ENCODE measurements at places on chromosomes 13 and 19. TPM values are rescaled to one million over a fixed set of nuclear protein-coding genes. Genes with fewer than 3 reads are reported as not detected.
A peak's percentile ranks its signal among the peaks of the same experiment; 100 is the strongest.

CCDC124 gene
- total RNA-seq = 241 TPM

NKPD1 gene
- not detected for total RNA-seq

PCCA gene
- 14.2 TPM for total RNA-seq

LILRA6 gene
- not detected for total RNA-seq

ZNF627 gene
- total RNA-seq = 33.2 TPM

ZNF358 gene
- 37.2 TPM for total RNA-seq

MAB21L1 gene
- total RNA-seq = 0.36 TPM

C3 gene
- 7.5 TPM for total RNA-seq

ZNF90 gene
- 0.99 TPM for total RNA-seq

CKAP2 gene
- total RNA-seq = 42.1 TPM

OR7C1 gene
- total RNA-seq = not detected

ZIC2 gene
- total RNA-seq = 5.2 TPM

CD320 gene
- 99.8 TPM for total RNA-seq

IGFLR1 gene
- 0.27 TPM for total RNA-seq

CEACAM4 gene
- total RNA-seq = not detected

IGFL3 gene
- not detected for total RNA-seq

GRCh38 chr13:33228648-33229445 lies 56.7 kb downstream of the STARD13 start:
- DNase-seq = peak; percentile 31

DNA sequence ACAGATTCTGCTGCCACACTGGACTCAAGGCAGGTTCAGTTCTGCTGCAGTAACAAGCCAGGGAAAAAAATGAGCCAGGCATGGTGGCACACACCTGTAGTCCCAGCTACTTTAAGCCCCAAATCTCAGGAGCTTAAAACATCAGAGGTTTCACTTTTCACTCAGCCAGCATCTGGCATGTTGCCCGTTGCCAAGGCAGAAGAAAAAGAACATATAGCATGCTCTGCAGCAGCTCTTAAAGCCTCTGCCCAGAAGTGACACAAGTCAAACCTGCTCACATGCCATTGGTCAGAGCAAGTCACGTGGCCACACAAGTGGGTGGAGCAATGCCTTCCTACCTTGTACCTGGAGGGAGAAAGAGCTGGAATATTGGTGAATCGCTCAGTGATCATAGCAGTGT lies 14.7 kb upstream of the ADGRE5 start:
- peak; percentile 75 for DNase-seq

DNA sequence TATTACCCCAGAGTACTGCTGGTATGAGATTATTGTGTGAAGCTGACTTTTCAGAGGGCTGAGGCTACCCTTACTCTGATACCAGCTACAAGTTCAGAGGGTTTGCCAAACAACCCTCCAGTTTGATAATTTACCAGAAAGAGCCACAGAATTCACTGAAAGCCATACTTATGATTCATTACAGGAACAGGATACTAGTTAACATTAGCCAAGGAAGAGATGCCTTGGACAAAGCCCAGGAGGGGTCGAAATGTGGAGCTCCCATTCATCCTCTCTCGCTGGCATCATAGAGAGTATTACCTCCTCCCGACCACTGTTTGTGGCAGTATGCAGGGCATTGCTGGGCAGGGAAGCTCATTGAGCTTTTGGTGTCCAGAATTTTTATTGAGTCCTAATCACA lies 364.3 kb downstream of the KCNRG start:
- no peak for DNase-seq

DNA sequence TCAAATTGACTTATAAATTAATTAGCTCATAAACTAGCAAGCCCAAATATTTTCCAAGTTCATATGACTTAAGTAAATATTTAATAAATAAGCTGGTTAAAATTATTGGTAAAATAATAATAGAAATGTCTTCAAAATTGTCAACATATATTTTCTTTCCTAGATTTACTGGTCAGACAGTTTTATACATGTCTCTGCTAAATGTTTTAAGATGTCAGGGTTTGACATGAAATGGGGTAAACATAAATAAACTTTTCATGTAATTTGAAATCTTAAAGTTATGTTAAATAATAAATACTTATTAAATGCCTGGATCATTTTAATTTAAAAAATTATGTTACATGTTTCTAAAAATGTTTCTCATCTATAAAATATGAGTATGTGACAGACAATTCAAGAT lies 18.3 kb upstream of the CYSLTR2 start:
- no peak for DNase-seq

- no peak for DNase-seq
Observed at GRCh38 chr19:50266041-50266440, 62.6 kb downstream of the MYH14 start.

GRCh38 chr13:50125554-50126262 lies 110.5 kb downstream of the KCNRG start:
- peak; percentile 94 for DNase-seq

GRCh38 chr19:54233941-54234340 lies 8.6 kb downstream of the LILRA6 start:
- DNase-seq = no peak

DNA sequence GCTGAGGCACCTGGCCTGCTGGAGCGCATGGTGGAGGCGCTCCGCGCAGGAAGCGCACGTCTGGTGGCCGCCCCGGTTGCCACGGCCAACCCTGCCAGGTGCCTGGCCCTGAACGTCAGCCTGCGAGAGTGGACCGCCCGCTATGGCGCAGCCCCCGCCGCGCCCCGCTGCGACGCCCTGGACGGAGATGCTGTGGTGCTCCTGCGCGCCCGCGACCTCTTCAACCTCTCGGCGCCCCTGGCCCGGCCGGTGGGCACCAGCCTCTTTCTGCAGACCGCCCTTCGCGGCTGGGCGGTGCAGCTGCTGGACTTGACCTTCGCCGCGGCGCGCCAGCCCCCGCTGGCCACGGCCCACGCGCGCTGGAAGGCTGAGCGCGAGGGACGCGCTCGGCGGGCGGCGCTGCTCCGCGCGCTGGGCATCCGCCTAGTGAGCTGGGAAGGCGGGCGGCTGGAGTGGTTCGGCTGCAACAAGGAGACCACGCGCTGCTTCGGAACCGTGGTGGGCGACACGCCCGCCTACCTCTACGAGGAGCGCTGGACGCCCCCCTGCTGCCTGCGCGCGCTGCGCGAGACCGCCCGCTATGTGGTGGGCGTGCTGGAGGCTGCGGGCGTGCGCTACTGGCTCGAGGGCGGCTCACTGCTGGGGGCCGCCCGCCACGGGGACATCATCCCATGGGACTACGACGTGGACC lies 9.7 kb upstream of the STRN4 start:
- DNase-seq = no peak

GRCh38 chr13:75153386-75153785 lies 328.6 kb downstream of the TBC1D4 start:
- DNase-seq = no peak

DNA sequence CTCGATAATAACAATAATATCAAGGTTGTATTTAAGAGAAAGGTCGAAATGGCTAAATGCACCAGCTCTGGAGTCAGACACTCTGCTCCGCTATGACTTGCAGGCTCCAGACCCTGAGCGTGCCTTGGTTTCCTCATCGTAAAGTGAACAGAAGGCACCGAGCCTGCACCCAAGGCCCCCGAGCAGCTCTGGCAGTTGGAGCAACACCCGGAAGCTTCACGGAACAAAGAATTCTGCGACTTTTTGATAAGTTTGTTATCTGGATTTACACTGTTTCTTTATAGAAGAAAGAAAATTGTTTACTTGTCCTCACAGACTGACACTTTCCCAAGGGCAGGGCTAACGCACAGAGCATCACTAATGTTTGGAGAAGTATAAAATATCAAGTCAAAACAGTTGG lies 4.4 kb downstream of the GRTP1 start:
- no peak for DNase-seq

DNA sequence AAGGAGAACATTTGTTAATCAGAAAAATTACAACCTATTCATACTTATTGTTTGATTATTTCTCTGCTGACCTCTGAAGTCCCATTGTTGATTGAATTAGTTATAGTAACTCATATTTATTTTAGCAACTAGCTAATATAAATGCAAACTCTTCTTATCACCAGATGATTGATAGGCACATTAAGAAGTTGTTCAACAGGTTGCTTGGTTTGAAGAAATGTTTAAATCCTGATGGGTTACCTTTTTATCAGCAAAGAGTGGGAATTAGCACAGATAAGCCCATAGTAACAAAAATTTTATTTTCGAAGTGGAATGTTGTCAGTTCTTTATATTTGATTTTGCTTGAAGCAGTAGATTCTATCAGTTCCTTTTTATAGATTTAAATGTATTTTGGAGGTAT lies 44.4 kb downstream of the KLF5 start:
- no peak for DNase-seq

- DNase-seq = no peak
Observed at GRCh38 chr13:30529085-30529834, 63.5 kb upstream of the HMGB1 start.

- DNase-seq = no peak
Observed at GRCh38 chr19:39115105-39115847, 10.3 kb upstream of the PAK4 start.

DNA sequence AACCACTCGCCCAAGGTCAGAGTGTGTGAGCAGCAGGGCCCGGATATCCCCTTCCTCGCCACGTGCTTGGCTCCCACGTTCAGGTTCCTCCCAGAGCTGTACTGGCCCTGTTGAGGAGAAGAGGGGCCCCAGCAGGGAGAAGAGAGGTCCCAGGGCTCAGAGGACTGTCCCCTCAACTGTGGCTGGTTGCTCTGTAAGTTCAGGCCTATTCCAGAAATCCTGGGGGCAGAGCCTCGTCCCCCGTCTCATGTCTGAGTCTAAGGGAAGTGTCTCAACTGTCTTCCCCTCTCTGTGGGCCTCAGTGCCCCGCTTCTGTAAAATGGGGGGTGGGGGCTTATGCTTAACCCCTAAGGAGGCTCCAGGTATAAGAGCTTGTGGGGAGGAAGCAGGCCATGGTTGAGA lies 3.9 kb downstream of the PPP5C start:
- no peak for DNase-seq

- DNase-seq = no peak
Observed at GRCh38 chr19:42129399-42130253, 2.6 kb downstream of the POU2F2 start.

DNA sequence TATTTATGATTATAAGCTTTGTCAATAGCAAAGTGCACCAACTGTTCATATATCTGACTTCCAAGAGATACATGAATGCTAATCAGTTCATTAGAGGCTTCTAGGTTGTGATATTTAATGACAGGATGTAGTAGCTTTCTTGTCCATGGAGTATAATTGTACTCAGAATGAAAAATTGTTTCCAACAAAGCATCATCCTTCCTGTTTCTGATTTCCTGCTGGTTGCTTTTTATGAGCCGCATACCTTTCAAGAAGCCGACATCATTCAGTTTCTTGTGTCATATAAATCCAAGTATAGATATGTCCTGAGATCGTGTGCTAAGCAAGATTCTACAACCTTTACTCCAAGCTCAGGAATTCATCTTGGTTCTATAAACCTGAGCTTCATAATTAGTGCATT lies 326.6 kb downstream of the DIAPH3 start:
- no peak for DNase-seq

DNA sequence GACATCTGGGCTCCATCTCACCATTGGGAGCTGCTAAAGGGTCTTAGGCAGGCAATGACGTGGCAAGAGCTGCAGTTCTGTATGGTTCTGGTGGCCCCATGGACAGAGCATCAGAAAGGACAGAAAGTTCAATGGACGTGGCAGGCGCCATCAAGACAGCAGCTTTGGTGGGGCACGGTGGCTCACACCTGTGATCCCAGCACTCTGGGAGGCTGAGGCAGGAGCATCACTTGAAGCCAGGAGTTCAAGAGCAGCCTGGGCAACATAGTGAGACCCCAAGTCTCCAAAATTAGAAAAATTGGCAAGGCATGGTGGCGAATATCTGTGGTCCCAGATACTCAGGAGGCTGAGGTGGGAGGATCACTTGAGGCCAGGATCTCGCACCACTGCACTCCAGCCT lies 9.5 kb downstream of the EVI5L start:
- no peak for DNase-seq

GRCh38 chr13:81408647-81409046 lies 1067.7 kb upstream of the SPRY2 start:
- no peak for DNase-seq

DNA sequence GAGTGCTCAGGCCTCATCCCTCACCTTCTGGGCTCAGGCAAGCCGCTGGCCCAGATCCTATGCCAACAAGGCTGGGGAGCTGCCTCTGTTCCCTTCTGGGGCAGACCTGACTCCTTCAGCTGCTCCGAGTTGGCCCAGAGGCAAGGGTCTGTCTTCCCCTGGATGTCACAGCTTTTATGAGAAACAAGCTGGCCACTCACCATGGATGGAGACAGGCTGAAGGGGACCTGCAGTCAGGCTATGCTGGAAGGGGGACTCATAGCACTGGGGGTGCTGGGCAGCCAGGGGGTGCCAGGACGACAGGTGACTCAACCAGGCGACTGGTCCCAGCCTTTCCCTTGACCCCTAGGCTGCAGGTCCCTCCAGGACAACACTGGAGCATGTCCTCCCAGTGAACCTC lies 52.4 kb upstream of the C1QTNF9B start:
- no peak for DNase-seq

DNA sequence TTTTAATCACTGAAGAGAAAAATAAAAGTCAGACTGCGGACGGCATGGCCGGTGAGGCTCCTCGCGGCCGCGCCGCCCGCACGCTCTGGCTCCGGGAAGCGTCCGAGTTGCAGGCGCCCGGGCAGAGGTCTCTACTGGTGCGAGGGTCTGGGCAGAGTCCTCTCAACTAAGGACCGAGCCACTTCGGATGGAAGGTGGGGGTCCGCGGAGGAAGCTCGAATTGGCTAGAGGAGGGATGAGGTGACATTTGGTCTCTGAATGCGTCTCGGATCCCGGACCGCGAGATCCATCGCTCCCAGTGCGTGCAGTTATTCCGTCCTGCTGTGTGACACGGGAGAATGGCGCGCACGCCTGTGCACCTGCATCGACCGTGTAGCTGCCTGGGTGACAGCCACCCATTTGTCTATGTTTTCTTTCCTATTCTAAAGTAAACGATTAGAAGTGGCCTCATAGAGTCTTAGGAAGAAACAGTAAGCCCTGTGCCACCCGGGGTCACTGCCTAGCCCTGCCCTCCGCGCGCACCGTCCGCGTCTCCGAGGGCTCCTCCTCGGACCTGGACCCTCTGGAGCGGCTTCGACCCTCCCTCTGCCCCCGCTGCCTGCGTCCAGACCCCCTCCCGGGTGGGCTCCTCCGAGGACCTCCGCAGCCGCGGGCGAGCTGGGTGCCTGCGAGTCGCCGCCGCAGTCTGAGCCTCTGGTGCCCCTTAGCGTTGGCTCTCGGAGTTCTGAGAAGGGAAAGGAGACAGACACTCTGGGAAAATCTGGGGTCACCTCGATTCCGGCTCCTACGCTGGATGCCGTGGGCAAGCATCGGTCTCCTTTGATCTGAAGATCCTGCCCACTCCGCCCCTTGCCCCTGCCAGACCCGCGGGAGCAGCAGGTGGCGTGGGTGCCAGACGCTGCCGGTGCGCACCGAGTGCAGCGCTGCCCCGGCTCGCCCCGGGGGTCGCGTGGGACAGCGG lies 347.4 kb downstream of the LIG4 start:
- DNase-seq = peak; percentile 53

All from MG63 (cell line).